ENCODE measurements at places on chromosomes 6 and 20. TPM values are rescaled to one million over a fixed set of nuclear protein-coding genes. Genes with fewer than 3 reads are reported as not detected.

GRCh38 chr20:57048027-57048869 lies 218.2 kb downstream of the BMP7 start:
- no peak for DNase-seq

DNA sequence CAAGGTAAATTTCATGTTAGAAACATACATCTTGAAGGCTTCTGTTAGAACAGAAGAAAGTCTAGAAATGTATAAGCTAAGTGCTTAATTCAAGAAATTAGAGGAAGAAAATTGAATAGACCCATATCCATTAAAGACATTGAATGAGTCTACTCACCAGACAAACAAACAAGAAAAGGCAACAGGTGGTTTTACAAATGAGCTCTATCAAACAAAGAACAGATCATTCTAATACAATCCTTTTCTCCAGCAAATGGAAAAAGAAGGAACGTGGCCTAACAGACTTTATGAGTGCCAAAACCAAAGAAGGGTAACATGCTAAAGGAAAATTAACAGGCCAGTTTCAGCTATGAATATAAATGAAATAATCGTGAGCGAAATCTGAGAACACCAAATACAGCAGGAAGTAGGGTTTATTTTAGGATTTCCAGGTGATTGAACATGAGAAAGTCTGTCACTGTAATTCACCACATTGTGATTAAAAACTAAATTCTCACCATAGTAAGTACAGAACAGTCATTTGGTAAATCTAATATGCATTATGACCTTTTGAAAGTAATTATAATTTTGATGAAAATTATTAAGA lies 22.6 kb downstream of the MTHFD1L start:
- DNase-seq, result no peak

DNA sequence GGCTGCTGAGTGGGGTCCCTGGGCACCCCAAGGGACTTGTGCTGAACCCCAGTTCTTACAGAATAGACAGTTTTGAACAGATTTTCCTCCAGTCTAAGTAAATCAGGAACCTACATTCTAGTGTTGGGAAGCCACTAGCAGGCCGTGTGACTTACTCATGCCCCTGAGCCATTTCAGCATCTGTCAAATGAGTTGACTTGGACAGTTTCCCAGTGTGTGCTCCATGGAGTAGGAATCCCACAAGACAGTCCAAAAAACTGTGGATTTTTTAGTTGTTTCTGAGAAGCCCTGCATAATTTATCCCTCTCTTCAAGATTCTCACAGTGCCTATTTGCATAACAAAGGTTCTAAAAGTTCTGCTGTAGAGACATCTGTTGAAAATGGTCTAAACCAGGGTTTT lies 2.1 kb downstream of the GABRR2 start:
- no peak for DNase-seq

GRCh38 chr6:34339971-34340370 lies 52.5 kb downstream of the NUDT3 start:
- no peak for DNase-seq

The RIMS1 gene
- 2.0 TPM for polyA plus RNA-seq

All from left renal pelvis (tissue), 4 donors.